ENCODE measurements at places on chromosomes 1 and 21.

DNA sequence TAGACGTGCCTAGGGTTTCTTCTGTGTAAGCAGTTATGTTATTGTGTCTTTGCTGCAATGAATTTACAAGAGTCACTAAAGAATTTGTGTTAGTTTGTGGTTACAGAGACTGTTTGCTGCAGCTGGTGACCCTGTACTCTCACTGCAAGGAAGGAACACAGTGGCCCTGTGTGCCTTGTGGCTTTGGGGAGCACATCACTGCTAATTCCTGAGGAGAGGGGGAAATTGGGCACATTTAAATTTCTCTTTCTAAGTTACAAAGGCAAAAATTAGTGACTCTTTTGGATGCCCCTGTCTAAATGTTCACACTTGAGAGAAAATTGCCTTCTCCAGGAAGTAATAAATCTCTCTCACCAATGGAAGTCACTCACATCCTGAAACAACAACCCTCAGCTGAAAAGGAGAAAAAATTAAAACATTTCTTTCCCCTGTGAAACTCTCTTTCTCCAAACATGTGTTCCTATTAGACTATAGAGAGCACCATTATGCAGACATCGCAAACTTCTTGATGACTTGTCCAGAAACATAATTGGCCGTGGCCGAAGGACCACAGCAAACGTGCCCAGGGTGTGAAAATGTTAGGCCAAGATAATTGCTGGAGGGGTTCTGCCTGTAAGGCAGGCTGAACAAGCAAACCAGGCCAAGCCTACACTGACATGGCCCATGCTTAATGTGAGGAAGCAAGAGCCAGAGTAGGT lies 32.3 kb upstream of the SPAG17 start:
- no peak for DNase-seq

DNA sequence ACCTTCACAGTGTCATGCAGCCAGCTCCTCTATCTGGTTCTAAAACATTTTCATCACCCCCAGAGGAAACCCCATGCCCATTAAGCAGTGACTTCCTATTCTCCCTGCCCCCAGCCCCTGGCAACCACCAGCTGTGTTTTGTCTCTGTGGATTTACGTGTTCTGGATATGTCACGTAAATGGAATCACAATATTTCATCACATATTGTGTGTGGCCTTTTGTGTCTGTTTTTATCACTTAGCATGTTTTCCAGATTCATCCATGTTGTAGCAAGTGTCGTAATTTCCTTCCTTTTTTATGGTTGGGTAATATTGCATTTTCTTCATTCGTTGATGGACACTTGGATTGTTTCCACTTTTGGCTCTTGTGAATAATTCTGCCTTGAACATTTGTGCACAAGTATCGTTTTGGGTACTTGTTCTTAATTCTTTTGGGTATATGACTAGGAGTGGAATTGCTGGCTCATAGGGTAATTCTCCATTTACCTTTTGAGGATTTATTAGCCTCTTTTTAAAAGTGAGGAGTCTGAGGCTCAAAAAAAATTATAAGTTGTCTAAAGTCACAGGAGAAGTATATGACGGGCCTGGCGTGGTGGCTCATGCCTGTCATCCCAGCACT lies 127.0 kb downstream of the MRPS6 start:
- peak; percentile 74 for DNase-seq

DNA sequence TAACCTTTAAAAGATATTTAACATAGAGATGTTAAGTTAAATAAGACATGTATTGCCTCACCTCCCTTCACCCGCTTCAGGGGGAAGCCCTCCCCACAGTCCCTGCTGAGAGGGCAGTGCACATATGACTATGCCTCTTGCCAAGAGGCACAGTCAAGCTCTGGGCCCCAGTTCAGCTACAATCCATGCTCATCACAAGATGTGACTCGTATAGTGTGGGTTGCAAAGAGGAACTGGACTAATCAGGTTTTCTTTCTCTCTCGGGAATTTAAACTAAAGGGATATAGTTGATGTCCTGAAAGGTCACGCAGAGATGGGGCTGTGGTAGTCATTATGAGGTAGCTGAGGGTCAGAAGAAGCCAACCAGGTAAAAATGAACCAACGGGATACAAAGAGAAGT lies 35.6 kb downstream of the LYST start:
- DNase-seq, result peak; percentile 82

DNA sequence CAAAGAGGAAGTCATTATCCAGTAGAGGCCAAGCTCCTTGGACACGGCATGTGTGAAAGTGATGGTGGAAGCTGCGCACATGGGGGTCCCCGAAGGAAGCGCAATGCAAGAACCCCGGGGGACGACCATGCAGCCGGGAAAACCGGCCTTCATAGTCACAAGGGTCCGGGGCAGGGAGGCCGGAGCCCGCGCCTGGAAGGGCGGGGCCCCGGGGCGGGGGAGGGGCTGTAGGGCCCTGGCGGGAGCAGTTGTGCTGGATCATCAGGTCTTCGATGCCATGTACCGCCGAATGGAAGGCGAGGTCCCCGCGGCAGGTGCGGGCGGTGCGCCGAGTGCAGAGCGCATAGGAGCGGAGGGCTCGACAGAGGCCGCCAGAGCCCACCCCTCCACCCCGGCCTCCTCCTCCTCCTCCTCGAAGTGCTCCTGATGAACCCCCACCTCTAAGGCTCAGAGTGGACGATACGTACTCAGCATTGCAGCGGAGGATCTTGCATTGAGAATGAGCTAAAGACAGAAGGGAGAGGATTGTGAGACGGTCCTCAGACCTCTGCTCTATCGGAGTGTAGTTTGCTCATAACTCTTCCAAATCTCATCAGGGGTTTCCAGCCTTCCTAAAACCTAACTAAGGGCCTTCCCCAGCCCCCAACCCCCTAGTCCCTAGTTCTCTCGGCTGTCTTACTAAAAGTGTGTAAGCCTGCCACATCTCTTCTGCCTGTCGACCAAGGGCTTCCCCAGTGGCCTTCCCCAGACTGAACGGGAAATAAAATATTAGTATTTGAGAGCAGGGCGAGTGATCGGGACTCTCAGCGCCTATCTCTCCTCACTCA lies 2.1 kb downstream of the HJV start:
- no peak for DNase-seq

- no peak for DNase-seq
Observed at GRCh38 chr1:23473037-23473800, 10.8 kb downstream of the ASAP3 start.

- peak; percentile 57 for DNase-seq
Observed at GRCh38 chr1:36864182-36864822, 170.0 kb downstream of the GRIK3 start.

Measured in NB4 (cell line).